ENCODE measurements at places on chromosomes 1 and 21.

DNA sequence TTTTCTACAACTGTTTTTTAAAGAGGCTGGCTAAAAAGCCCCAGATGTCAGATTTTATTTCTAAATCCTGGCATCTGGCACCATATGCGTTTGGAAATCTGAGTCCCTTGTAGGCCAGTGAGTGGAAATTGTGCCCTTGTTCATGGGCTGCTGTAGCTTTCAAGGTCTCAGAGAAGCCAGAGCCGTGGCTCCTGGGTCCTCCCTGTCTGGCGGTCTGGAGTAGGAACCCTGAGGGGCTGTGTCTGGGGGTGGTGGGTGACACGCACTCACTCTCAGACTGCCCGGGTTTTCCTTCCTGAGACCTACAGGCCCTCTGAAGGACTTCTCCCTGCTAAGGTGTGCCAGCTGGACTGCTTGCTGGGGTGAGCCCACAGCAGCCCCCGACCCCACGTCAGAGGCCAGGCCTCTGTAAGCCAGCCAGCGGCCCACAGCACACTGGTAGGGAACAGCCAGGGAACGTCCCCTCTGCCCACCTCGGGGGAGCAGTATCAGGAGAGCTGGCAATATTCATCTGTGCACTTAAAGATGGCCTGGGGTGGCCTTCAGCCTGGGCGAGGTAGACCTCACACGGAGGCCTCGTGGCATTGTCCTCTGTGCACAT is 151.5 kb downstream of the PEX14 start:
- DNase-seq = no peak

GRCh38 chr1:231836227-231836893 is 209.8 kb downstream of the DISC1 start:
- no peak for DNase-seq

DNA sequence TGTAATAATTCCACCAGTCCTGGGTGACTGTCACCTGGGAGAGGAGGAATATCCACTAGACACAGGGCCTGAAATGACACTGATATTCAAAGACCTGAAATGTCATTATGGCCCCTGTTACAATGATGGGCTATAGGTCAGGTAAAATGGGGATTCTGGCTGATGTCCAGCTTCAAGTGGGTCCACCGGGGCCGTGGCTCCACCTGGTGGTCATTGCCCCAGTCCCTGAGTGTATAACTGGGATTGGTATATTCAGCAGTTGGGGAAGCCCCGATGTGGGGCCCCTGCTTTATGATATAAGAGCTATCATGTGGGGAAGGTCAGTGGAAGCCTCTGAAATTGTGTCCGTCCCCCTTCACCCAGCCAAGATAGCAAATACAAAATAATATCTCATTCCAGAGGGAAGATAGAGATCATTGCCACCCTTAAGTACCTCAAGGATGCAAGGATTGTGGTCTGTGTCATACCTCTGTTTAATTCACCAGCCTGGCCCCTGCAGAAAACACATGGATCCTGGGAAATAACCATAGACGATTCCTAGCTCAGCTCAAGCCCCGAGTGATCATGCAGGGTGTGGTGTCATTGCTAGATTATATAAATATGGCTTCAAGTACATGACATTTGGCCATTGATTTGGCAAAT is 19.4 kb downstream of the PLEKHO1 start:
- DNase-seq = peak; percentile 77

GRCh38 chr1:189151361-189151760 is 1326.3 kb downstream of the BRINP3 start:
- DNase-seq = no peak

- no peak for DNase-seq
Observed at GRCh38 chr21:28138272-28138671, 854.4 kb downstream of the LTN1 start.

DNA sequence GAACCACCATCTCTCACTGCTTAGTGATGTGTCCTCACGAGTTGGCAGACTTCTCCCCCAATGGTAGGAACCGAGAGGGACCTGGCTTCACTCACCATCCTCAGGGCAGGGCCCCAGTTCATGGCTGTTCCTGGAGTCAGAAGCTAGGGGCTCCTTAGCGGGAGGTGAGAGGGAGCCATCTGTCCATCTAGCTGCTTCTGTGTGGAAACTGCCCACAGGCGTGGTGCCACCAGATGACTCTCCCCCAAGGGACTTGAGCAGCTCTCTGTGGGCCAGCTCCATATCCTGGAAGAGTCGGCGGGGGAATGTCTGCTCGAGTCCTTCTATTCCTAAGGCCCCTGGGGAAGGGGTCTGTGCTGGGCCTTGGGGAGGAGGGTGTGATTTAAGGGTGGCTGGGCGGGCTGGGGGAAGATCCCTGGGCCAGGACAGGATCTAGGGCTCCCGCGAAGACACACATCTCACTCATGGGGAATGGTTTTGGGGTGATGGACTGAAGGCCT is 16.3 kb downstream of the LRRC71 start:
- no peak for DNase-seq

DNA sequence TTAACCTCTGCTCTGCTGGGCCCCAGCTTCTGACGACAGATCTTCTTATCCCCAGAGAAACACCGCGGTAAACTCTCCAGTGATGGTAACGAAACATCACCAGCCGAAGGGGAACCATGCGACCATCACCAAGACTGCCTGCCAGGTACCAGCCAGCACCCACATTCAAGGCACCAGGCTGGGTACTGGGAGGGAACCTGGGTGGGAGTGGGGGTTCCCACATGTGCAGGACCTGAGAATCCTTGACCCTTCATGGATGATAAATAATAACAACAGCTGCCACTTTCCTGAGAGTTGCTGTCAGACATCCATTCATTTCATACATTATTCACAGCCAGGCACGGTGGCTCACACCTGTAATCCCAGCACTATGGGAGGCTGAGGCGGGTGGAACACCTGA is 20.8 kb downstream of the DRAXIN start:
- DNase-seq = no peak

Data from SHP77 (cell line).